Stomach (tissue), 19 donors: ENCODE measurements at places on chromosomes 12 and 14. TPM values are rescaled to one million over a fixed set of nuclear protein-coding genes. Genes with fewer than 3 reads are reported as not detected.

SAMD15 gene
- under 0.01 TPM for total RNA-seq

EPYC gene
- not detected for total RNA-seq

KRT86 gene
- not detected for total RNA-seq

SYNE2 gene
- total RNA-seq, result 138 TPM

TRMT61A gene
- 5.5 TPM for total RNA-seq

LAG3 gene
- total RNA-seq, result not detected

- no peak for DNase-seq
These were observed 353.8 kb downstream of the RAD51B start for GRCh38 chr14:68173227-68173972.

DNA sequence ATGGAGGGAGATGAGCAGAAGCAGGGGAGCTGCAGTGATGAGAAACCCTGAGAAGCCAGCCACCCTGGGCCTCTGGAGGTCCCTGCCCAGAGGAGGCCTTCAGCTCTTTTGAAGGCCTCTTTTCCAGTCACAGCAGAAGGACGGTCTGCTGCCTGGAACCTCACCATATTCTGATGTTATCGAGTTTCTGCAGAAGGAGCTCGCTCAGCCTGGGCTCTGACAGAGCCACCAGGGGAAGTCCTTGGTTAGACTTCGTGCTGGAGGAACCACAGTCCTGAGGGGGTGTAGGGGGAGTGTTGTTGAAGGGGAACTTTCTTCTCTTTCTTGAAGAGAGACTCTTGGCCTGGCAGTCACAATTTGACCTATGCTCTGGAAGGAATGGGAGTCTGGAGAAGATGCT is 25.1 kb upstream of the BATF start:
- no peak for DNase-seq

- DNase-seq, result no peak
These were observed 11.6 kb downstream of the RFX4 start for GRCh38 chr12:106594447-106594846.

DNA sequence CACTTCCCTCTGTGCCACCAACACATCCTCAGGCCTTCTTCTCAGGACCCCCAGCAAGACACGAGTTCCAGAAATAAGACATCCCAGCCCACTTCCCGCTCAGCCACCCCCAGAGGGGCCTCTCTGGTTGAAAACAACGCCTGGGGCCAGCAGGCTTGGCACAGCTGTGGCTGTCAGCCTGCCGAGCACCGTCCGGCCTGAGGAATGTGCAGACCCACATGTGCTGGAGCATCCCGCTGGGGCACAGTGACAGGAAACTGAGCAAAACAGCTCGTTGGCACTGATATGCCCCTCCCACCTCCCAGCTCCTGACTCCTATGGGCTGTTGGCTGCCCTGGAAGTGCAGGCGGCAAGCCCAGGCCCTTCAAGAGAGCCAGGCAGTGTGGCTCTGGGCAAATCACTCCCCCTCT is 1.4 kb downstream of the SYNE3 start:
- no peak for DNase-seq

GRCh38 chr14:105074601-105075053 is 9.4 kb upstream of the GPR132 start:
- DNase-seq, result no peak

GRCh38 chr12:75685617-75686225 is 174.3 kb upstream of the KRR1 start:
- no peak for DNase-seq

- DNase-seq, result no peak
These were observed 54.1 kb upstream of the DDX11 start for GRCh38 chr12:31019561-31019960.

DNA sequence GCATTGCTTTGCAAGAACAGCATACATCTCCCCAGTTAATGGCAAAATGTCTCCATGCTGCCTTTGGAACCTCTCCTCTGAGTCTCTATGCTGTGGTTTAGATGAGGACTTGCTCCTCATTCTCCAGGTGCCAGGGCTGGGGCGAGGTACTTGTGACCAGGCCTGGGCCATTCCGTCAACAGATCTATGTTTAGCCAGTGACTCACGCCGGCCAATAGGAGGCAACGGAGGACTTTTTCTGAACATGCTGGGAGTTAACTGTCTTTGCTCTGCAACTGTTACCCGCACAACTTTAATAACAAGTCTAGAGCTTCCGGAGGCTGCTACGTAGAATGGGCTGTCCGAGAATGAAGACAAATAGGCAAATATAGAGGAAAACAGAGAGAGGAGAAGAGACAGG is 214.2 kb downstream of the GLT1D1 start:
- peak; percentile 8 for DNase-seq

DNA sequence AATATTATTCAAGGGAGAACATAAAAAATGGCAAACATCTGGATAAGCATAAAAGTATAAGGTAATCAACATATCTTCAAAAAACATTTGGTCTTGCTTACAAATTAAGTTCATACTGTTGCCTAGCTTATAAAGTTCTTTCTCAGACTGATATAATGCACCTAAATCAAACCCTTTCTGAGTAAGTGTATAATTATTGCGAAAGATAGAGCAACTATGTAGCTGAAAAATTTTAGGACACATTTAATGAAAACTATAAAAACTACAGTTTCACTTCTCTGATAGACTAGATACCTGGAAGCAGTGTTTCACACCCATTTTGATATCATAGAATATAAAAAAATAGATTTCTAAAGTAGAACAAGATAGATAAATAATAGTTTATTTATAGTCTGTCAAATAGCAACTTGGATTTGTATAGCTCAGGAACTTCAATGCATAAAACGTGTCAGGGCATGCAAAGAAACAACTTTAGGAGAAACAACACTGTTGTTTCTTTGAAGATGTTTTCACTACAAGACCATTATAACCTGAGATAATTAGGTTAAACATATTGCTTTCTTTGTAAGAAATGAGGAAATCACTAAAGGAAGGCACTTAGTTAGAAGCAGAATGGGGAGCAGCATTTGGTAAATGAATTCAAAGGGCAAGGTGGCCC is 7.6 kb downstream of the CLECL1 start:
- DNase-seq, result no peak

- DNase-seq, result no peak
These were observed 56.4 kb downstream of the MON2 start for GRCh38 chr12:62522984-62523383.

- DNase-seq, result no peak
These were observed 125.8 kb downstream of the SLC38A4 start for GRCh38 chr12:46699986-46700385.
